ENCODE measurements at places on chromosomes 5 and 9.

GRCh38 chr5:31148959-31149475 is 44.5 kb upstream of the CDH6 start:
- no peak for DNase-seq

GRCh38 chr5:157379983-157380382 is 80.0 kb upstream of the NIPAL4 start:
- DNase-seq: no peak

- DNase-seq: no peak
Observed at GRCh38 chr5:26323794-26324193, 714.6 kb downstream of the CDH9 start.

DNA sequence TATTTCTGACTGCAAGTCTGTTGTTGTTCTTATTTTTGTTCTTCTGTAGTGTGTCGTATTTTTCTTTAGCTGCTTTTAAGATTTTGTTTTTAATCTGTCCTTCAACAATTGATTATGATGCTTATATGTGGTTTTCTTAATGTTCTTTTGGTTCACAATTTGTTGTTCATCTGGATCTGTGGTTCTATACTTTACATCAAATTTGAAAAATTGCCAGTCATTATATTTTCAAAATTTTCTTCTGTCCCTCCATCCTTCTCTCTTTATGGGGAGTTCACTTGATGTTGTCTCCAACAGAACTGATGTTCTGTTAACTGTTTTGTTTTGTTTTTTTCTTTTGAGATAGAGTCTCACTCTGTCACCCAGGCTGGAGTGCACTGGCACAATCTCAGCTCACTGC is 378.5 kb upstream of the CD180 start:
- DNase-seq: no peak

DNA sequence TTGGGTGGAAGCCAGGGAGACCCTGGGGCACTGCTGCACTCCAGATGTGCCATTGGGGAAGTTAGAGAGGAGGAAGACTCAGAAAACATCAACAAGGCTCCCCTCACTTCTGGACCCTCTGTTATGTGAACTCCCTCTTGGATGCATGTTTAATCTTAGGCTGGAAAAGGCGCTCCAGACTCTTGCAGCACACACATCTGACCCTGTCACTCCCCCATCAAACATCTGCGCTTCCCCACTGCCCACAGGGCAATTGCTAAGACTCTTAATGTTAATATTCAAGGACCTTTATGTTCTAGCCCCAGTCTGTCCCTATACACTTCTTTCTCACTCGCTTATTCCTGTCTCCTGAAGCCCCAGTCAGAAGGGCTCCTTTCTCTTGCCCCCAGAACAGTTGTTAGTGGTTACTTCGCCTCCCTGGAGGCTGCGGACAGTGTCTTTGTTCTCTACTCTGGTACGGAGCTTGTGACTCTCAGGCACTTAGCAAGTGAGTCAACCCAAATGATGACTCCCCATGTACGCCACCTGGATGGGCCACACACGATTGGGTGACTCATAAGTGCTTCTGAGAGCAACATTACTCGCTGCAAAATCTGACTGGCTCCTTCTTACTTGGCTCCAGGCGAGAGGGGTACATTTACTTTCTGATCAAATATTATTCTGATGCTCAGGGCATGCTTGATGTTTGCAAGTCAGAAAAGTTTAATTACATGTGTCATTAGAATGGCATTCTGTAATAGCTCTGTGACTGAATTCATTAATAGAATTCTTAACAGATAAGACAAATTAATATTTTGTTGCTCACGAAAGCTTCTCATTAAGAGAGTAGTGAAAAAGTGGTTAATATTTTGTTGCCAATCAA is 193.6 kb downstream of the HSPA4 start:
- peak; percentile 21 for DNase-seq

GRCh38 chr9:35272989-35273388 is 111.2 kb downstream of the UNC13B start:
- no peak for DNase-seq

GRCh38 chr5:123000731-123001130 is 35.8 kb downstream of the PPIC start:
- DNase-seq: no peak

GRCh38 chr5:107570805-107571531 is 99.8 kb downstream of the EFNA5 start:
- peak; percentile 4 for DNase-seq

DNA sequence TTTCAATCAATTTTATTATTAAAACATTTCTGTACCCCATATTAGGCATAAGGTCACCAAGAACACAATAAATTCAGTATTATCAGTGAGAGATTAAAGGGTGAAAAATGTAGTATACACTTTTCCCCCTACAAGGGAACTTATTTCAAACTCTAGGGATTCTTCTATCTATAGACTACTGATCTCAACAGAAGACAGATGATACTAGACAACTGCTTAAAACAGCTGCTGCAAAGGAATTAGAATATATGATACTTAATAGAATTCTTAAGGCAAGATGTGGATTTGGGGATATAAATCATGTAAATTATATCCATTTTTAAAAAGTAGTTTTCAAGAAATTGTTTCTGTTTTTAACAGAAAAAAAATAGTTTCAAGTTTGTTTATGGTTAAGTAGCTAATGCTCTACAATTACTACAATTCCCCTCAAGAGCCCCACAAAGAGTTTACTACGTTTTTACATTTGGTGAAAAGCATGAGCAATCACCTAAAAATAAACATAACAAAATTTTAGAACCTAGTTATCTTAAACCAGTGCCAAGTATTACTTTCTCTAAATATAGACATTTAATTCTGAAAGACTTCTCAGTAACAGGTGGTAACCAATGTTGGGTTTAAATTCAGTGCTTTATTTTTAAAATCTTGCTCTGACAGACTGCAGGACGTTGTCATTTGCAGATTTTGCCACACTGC is 6.0 kb downstream of the KIF24 start:
- DNase-seq: no peak

- no peak for DNase-seq
Observed at GRCh38 chr9:13990331-13990730, 323.6 kb downstream of the NFIB start.

DNA sequence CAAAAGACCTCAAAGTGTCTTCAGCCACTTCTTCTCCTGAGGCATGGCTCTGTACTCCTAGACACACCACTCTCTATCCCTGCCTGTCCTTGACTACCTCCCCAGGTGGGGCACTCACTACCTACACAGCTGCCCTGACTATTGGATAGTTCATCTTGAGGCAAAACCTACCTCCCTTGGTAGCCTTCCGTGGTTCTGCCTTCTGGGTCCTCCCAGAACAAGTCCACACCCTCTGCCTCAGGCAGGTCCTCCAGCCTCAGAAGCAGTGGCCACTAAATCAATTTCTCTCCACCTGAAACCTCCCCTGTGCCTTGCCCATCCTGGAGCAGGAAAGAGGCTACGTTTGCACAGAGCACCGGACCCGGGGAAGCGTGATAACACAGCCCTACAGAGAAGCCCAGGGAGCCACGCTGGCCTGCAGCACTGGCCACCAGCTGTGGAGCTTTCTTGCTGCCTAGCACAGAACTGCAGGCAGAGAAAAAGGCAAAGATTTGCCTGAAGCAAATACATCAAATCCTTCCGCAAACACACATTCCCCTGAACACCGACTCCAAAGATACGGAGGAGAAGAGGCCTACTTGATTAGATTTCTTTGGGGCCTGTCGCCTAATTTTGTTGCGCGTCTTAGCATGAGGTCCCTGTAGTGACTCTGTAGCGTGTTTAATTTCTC is 141.8 kb downstream of the C9orf50 start:
- no peak for DNase-seq

DNA sequence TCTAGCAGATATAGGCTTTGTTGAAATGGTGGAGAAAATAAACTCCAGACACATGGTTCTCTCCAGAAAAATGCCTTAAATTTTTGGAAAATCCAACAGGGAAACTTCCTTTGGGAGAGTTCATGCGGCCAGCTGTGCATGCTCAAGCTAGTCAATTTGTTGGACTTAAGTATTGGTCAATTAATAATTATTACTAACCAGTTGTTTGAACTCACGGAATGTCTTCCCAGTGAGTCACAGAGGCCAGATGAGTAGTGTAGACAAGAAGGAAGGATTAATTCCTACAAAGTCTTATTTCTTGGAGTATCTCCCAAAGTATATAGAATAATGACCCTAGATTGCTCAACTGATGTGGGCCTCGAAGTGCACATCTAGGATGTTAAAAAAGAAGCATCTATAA is 103.6 kb downstream of the MACIR start:
- DNase-seq: no peak

GRCh38 chr5:142650881-142651280 is 35.0 kb downstream of the FGF1 start:
- no peak for DNase-seq

DNA sequence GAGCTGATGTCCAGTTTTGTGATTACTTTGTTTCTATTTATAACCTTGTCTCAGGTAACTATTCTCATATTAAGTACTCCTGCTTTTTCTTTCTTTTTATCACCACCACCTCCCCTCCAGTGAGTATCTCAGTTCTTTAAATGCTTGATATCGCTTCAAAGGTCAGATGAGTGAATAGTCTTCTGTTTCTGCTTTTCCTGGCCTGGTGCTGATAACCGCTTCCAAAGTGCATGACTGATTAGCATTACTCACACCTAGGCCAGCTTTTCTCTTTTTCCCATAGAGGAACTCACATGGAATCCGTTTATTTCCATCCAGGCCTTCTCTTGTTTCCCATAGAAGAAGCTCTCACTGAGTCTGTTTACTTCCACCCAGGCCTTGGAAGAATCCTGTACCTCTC is 3.2 kb downstream of the SLC36A1 start:
- no peak for DNase-seq

- no peak for DNase-seq
Observed at GRCh38 chr5:180869587-180869986, 8.5 kb upstream of the ZFP62 start.

- no peak for DNase-seq
Observed at GRCh38 chr9:35758475-35759050, 4.5 kb upstream of the MSMP start.

- DNase-seq: no peak
Observed at GRCh38 chr5:157729858-157730257, 1.4 kb upstream of the THG1L start.

GRCh38 chr9:37820142-37820541 is 19.5 kb downstream of the DCAF10 start:
- no peak for DNase-seq

DNA sequence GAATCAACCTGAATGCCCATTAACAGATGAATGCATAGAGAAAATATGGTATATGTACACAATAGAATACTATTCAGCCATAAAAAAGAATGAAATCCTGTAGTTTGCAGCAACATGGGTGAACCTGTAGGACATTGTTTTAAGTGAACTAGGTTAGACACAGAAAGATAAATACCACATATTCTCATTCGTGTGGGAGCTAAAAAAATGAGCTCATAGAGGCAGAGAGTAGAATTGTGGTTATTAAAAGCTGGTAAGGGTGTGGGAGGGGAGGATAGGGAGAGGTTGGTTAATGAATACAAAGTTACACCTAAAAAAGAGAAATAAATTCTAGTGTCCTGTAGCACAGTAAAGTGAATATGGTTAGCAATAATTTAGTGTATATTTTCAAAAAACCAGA is 23.5 kb downstream of the PTTG1 start:
- no peak for DNase-seq

- DNase-seq: no peak
Observed at GRCh38 chr5:72314571-72315172, 5.4 kb downstream of the MRPS27 start.

DNA sequence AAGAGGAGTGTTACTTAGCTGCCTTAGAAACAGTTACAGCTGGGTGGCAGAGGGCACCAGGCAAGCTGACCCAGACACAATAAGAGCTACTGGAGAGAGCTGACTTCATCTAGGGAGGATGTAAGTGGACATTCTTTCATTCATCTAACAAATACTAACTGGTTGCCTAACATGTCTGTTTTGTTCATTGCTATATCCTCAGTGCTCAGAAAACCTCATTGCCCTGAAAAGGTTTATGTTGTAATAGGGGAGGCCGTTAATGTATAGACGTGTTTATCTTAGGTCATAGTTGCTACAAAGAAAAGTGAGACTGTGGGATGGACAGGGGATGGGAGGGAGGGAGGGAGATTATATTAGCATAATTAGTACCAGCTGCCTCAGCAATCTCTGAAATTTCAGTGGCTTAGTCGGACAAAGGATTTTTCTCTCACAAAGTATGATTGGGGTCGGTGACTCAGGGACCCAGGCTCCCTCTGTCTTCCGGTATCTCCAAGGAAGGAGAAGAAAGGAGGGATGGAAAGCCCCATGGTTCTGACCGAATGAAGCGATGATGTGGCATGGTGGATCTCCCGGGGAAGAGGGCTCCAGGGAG is 2.6 kb upstream of the SNX18 start:
- no peak for DNase-seq

- DNase-seq: no peak
Observed at GRCh38 chr9:38010918-38011704, 57.9 kb downstream of the SHB start.
